Stimulated activated CD4-positive, alpha-beta T cell treated with anti-CD3 and anti-CD28 coated beads, TNF-alpha, amount 100 ng/mL, for 24 hours (primary cell): ENCODE measurements at places on chromosomes 5 and 9.
A peak's percentile ranks its signal among the peaks of the same experiment; 100 is the strongest.

- DNase-seq, result no peak
These were observed 5.5 kb downstream of the IL31RA start for GRCh38 chr5:55856516-55857246.

- no peak for DNase-seq
These were observed 22.0 kb downstream of the EXOC3 start for GRCh38 chr5:464843-465590.

GRCh38 chr9:93582115-93582514 is 5.7 kb downstream of the PHF2 start:
- DNase-seq, result no peak

- no peak for DNase-seq
These were observed 11.8 kb upstream of the HEXB start for GRCh38 chr5:74673011-74673790.

GRCh38 chr9:133892193-133892920 is 99.8 kb downstream of the VAV2 start:
- no peak for DNase-seq

- no peak for DNase-seq
These were observed 162.2 kb downstream of the TTLL11 start for GRCh38 chr9:121930956-121931355.

GRCh38 chr5:3933966-3934365 is 338.3 kb downstream of the IRX1 start:
- DNase-seq, result no peak

DNA sequence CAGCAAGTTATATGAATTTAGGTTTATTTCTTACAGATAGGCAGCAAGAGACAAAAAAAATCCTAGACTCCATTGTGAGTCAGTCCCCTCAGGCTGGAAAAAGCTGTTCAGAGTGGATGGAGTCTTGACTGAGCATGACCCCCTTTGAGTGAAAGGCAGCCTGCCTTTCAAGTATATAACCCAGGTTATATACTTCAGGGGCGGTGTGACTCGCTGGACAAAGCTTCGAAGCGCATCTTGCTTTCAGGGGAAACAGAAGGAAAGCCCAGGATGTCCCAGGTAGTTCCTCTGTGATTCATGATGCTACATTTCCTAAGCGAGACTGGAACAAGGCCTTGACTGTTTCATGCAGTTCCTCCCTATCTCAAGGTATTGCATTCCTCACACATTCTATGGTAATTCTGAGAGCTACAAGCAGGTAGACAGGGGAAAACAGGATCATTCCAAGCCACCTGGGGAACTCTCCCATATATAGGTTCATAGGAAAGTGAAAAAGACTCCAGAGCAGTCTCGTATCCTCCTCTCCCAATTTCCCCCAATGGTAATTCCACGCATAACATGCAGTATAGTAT is 1244.1 kb upstream of the CDH6 start:
- no peak for DNase-seq

DNA sequence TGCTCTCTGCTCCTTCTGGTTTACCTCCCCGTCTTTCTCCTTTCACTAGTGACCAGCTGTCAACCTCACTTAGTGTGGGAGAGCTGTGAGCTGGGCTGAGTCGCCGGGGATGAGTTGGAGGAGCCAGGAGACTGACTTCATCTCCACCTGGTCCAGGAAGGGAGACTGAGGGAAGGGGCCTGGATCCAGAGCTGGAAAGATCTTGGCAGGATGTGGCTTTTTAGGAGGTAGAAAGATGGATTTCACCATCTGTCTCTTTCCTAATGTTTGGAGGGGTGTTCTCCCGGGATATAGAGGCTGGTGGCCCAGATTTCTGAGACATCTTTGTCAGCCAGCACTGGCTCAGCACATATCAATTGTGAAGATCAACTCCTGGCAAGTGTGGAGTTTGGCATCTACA is 37.1 kb upstream of the TNC start:
- DNase-seq, result no peak

GRCh38 chr5:135320718-135321484 is 78.1 kb downstream of the MACROH2A1 start:
- DNase-seq, result no peak

- DNase-seq, result no peak
These were observed 56.8 kb downstream of the NIPAL4 start for GRCh38 chr5:157516626-157517325.

DNA sequence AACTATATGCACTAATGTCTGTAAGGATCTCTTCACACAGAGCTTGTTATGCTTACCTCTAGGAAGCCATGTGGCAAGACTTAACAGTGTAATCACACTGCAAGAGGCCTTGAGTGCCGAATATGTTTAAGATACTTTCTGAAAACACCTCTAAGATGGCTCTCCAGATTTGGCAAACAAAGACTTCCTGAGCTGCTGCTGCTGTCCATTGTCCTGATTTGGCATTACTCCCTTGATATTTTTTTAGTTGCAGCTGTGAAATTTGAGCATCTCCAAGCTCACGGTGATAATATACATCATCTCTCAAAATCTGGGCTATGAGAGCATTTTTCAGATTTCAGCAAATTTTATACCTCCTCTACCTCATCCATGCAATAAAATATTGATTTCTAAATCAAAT is 384.5 kb upstream of the CDH6 start:
- DNase-seq, result no peak

- no peak for DNase-seq
These were observed 157.0 kb downstream of the RGS3 start for GRCh38 chr9:113620377-113621161.

DNA sequence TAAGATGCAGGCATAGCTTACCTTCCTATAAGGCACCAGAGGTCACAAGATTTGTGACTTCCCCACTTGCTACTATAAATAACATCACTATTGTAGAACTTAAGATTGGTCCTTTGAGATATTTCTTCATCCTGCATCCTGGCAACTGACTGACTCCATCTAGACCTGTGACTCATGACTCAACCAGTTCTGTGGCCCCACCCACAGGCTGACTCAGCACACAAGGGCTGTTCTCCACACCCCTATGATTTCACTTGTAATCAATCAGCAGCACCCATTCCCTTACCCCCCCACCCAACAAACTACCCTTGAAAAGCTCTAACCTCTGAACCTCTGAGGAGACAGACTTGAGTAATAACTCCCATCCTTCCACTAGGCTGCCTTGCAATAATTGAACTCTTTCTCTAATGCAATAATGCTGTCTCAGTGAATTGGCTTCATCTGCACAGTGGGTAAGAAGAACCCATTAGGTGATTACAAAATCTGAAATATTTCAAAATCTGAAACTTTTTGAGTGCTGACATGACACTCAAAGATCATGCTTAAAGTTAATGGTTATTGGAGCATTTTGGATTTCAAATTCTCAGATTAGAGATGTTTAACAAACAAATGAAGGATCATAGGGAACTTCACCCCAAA is 296.7 kb downstream of the ARL15 start:
- peak; percentile 18 for DNase-seq

DNA sequence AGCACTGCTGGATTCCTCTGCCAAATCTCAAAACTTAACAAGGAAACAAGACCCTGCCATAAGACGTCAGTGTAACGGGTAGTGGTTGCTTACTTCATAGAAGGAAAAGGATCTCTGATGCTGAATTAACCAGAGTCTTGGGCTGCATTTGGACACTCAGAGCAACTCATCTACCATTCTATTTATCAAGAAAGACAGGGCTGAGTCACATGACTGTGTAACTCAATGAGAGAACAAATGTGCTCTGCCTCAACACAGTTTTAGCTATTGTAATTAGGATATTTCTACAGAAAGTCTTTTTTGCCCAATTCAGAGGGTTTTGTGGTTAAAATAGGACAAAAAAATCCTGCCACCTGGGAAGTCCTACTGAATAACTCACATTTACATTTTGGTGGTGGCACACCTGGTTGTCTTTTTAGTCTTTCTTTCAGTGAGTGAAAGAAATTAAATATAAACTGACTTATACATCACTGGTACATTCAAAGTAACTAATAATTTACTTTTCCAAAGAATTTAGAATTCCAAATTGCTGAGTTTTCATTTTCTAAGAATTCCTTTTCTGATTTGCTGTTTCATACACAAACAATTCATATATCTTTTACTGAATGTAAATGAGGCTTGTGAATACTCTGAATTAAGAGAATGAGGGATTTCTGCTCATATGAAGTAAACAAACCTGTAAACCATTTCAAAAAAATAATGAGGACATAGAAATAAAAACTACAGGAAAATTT is 104.4 kb downstream of the MPDZ start:
- DNase-seq, result no peak

DNA sequence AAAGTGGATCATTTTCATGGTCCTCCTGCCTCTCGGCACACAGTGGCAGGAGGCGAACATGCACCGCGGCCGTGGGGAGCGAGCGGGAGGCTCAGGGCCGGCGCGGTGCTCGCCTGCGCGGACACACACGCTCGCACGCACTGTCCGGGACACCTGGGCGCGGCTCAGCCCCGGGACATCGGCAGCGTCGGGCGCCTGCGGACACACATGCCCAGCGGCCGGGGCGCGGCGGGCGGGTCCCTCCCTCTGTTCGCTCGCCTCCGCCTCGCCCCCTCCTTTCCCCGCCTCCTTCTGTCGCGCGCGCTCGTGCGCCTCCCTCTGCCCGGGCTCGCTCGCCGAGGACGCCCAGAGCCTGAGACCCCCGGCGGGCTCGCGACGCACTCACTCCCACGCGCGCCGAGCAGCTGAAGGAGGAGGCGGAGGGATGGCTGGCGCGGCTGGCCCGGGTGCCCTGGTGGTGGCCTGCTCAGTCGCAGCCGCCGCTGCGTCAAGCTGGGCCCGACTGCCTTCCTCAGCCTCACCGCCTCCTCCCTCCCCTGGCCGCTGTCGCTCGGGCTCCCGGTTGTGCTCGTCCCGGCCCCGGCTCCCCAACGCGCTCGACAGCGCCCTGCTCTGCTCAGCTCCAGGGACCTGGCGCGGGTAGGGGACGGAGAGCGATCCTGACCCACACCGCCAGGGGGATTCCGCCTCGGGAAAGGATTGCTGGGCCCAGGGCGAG is at the start of gene FRMD3:
FRMD3 (minus strand) TSS at position 230 of the 718 bp plus-strand sequence; CDS start at position 60, 170 bp downstream.
- peak; percentile 44 for DNase-seq

GRCh38 chr9:107142896-107143603 is 140.0 kb upstream of the RAD23B start:
- no peak for DNase-seq

DNA sequence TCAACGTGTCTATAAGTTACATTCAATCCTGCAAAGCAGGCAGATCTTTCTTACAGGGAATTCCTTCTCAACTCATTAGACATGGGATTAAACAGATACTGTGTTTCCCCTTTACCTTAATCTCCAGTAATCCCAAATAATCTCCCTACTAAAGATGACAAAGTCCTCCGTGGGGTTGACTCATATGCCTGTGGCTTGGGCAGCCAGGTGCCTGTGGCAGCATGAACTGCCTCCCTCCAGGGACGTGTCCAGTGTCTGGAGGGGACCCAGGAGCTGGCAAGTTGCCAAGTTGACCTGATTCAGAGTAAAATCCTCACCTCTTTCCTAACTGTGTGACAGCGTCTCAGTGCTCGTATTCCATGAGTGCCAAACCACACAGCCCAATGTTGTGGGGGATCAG is 94.6 kb upstream of the PTCH1 start:
- DNase-seq, result no peak

DNA sequence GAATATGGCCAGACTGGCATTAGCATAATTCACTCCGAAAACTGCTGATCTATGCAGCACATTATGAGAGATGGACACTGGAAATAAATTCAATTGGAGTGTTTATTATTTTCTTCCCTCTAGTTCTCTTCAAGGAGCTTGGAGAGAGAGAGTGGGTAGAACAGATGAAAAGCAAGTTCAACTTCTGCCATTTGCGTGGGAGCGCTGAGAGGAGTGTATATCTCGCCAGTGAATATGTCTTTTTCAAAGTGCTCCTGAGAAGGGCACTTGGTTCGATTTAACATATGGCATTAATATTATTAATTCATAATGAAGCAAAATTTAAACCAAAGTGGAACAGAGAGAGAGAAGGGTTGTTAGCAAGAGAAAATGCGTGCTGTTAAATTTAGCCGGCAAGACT is 214.4 kb downstream of the DAB2IP start:
- no peak for DNase-seq

GRCh38 chr5:113215401-113216060 is 219.3 kb downstream of the TSSK1B start:
- no peak for DNase-seq

GRCh38 chr9:70085241-70085640 is 41.6 kb downstream of the MAMDC2 start:
- no peak for DNase-seq

DNA sequence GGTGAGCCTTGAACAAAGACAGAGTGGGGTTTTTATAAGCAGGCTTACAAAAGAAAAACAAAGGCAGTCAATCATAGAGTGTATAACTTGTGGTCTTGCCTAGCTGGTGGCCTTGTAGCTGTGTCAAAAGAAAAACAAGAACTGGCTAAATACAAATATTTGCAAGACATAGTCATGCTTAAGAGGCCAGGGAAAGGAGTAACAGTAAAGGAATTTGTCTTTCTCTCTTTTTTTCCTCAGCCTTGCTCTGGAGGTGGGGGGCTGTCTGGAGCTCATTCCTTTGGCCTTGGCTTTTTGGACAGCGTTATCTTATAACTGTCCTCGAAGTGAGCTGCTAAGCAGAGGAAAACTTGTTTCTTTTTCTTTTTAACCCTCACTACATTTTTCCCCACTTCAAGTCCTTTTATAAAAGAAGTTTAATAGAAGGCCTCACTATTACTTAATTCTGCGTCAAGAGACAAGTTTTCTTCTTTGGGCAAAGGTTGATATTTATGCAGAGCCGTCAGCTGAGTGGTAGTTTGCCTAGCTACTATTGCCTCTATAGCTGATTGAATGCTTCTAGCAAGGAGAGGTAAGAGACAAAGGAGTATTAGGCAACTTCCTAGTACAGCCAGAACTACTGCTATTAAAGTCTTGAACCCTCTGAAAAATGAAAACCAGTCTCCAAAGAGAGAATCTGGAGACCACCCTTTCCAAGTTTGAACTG is 14.3 kb downstream of the CEL start:
- no peak for DNase-seq

GRCh38 chr9:14524873-14525515 is 168.2 kb downstream of the ZDHHC21 start:
- no peak for DNase-seq

DNA sequence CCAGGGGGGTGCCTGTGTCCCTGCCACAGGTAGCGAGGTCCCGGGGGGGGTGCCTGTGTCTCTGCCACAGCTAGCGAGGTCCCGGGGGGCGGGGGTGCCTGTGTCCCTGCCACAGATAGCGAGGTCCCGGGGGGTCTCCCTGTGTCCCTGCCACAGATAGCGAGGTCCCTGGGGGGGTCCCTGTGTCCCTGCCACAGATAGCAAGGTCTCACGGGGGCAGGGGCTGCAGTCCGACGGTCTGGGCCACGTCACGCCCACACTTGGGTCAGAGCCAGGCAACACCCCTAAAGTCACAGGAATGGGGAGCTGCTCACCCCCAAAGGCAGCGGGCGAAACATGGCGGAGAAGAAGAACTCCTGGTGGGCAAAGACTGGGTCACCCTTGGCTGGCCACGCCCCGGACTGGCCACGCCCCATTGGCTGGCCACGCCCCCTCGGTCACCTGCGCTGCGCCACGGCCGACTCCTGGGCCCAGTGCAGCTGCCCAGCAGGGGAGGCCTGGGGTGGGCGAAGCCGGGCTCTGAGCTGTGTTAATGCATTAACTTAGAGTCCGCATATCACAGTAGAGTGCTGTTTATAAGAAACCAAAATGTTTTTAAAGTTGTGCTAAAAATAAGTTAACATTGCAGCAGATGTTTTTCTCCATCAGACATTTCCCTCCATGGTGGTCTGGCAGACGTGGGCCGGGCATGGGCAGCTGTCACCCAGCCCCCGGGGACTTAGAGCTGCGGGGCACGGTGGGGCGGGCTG is 7.0 kb downstream of the NOXA1 start:
- DNase-seq, result no peak

GRCh38 chr9:27602142-27602861 is 29.0 kb upstream of the C9orf72 start:
- no peak for DNase-seq
